ENCODE measurements at places on chromosomes 5 and 9.

GRCh38 chr5:1068895-1069719 is 42.8 kb downstream of the SLC12A7 start:
- no peak for DNase-seq

- DNase-seq = no peak
These were observed 278.2 kb downstream of the GLIS3 start for GRCh38 chr9:4021621-4022213.

GRCh38 chr5:132492386-132493125 is 2.0 kb upstream of the IRF1 start:
- peak; percentile 72 for DNase-seq

DNA sequence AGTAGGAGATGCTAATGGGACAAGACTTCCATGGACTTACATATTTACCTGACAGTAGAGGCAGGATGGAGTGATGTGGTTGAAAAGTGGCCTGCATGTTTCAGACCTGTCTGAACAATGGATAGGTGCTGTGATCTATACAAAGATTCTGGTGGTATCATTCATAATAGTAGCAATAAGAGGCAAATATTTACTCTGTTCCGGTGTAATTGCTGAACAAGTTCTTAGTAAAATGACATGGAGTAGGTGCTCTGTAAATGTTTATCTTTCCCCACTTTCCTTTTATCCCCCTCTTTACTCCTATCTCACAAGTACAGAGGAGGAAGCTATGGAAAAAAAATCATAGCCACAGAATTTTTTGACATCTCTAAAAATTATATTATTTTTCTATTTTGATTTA is 159.0 kb upstream of the SLC12A2 start:
- no peak for DNase-seq

DNA sequence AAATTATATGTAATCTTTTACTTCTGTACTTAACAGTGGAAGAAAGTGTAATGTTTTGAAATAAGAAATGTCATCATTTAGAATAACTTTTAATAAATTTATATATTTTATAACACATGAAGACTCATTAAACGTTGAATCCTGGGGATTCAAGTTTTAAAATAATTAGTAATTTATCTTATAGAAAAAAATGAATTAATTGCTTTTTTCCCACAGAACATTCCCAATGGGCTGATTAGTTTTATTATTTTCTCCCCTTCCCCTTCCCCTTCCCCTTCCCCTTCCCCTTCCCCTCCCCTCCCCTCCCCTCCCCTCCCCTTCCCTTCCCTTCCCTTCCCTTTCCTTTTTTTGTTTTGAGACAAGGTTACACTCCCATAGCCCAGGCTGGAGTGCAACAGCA is 79.7 kb downstream of the MRPS30 start:
- DNase-seq = no peak

Measured in fibroblast of villous mesenchyme (primary cell).